ENCODE measurements at places on chromosomes 5 and 9.

DNA sequence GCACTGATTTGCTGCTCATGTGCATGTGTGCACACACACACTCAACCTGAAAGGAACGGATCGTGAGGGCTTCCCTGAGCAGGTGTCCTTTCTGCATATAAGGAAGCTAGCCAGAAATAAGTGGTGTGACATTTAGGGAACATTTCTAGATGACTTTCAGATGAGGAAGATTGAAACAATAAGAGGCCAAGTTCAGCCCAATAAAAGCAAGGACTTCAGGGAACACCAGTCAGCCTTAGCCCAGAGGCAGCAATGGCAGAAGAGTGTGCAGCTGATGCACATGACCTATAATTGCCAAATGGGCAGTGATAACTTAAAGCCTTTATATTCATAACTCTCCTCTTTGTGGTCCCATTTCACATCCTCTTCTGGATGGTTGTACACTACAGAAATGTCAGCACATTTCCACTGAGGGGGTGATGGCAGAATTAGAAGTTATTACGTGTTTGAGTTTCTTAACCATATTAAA, 255.5 kb downstream of the TRIM32 start:
- no peak for DNase-seq

- DNase-seq: no peak
These were observed 169.5 kb upstream of the POC5 start for GRCh38 chr5:75886706-75887105.

- DNase-seq: no peak
These were observed 19.9 kb upstream of the SUSD1 start for GRCh38 chr9:112194969-112195431.

DNA sequence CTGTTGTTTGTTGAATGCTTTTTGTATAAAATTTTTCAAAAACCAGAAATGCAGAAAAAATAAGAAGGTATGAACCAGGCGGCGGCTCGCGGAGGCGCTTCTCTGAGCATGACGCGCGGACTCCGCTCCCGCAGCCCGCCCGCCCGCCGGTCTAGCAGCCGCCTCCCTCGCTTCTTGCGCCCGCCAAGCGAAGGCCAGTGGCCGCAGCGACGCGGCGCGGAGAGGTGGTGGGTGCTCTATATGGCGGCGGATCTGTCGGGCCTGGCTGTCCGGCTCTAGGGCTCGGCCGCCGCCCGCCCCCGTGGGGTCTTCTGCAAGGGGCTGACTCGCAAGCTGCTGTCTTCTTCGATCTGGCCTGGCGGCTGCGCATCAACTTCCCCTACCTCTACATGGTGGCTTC, 93.8 kb downstream of the ANKRD18A start:
- DNase-seq: no peak

- DNase-seq: no peak
These were observed 799.9 kb downstream of the CDH12 start for GRCh38 chr5:22053195-22053594.

- DNase-seq: no peak
These were observed 198.0 kb downstream of the HINT1 start for GRCh38 chr5:130966990-130967525.

GRCh38 chr5:2894736-2895135, 143.3 kb upstream of the IRX2 start:
- no peak for DNase-seq

DNA sequence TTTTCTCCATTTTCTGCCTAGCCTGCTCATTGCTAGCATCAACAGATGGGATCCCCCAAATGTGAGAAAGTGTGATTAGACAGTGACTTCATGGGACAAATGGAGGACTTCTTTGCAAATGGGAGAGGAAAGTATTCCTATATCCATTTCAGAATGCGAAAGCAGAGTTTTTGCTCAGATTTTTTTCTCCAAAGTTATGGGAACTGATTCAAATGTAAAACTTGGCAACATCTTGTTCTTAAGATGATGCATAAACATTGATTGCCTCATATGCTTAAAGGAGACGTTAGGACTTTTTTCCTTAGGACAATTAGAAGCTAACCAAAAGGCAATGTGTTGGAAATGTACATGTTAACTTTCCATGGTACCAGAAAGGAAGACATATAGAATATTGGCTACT, 704.3 kb upstream of the ZNF608 start:
- DNase-seq: no peak

GRCh38 chr9:82164159-82164558, 175.6 kb downstream of the SPATA31D1 start:
- DNase-seq: no peak

DNA sequence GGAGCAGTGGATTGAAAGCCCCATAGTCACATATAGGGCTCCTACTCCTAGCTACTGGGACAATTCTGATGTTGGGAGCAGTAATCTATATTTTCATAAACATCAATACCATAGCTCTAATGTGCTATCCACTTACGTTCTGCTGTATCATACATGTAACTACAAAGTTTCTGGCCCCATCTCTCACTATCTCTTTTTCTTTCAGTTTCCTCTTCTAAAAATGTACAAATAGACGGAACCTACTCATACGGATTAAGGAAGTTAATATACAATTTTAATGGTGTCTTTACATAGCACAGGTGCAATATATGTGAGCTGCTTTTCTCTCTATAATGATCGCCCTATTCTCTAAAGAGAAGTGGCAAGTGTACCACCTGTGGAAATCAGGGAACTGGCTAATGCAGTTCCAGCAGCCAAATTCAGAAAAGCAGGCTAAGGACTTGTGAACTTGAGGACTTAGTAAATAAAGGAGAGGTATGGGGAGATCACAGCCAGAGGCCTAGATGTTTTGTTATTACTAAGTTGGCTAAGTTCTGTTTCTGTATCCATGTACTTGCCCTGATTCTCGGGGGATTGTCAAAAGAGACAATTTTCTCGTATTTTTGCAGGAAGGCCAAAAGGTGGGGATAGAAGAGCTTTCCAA, 1021.9 kb downstream of the CDH12 start:
- no peak for DNase-seq

DNA sequence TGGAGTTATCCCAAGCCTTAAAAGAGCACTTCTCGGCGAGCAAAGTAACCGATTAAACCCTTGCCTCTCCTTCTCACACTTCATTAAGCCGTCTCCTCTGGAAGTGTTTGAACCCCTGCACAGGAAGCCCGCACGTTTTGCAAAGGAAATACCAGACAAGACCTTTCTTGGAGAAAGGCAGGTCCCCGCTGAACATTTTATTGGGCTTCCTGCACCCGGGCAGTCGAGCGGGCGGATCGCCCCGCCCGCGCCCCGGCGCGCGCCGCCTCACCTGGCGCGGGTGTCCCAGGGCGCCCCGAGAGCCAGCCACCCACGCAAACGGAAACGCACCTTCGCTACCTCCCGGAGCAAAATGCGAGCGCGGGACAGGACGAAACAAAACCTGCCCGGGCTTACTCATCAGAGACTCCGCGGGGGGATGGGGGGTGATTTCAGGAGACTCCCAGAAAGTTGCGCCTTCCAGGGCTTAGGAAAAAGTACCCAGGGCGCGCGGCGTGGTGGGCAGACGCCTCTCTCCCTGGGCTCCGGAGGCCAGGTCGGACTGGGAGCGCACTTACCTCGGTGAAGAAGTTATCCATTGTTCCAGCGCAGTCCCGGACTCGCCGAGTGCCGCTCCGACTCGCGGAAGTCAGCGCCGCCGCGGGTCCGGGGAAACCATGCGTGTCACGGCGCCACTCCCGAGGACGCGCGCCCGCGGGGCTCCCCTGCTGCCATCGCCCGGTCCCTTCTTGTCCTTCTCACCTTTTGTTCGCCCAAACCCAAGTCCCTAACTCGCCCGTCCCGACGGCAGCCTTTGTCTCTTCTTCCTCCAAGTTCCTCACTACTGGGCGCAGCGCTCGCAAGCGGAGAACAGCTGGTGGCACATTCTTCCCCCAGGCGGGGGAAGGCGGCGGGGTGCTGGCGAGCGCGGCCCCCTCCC, 598 bp downstream of the MYO10 start:
- DNase-seq: no peak

GRCh38 chr9:94806307-94806893, 79.9 kb downstream of the AOPEP start:
- no peak for DNase-seq

DNA sequence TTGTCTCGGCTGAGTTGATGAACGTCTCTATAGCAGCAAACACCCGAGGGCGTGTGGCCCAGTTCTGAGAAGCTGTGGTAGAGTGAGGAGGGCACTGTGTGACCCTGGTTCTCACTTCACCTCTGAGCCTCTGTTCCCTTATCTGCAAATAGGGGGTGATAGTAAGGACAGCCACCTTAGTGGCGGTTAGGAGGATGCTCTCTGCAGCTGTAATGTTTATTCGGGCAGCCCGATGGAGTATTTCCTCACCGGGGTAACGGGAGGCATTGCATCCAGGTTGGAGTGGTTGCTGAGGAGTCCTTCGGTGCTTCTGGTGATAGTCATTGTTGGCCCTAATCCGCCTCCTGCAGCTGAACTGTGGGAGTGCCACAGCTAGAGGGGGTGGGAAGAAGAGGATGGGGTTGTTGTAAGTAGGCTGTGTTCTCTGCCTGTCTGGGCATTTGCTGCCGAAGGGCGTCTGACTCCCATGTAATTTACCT, 13.9 kb downstream of the PRRC2B start:
- DNase-seq: no peak

- DNase-seq: no peak
These were observed 299.6 kb downstream of the EPB41L4A start for GRCh38 chr5:112119508-112119907.

DNA sequence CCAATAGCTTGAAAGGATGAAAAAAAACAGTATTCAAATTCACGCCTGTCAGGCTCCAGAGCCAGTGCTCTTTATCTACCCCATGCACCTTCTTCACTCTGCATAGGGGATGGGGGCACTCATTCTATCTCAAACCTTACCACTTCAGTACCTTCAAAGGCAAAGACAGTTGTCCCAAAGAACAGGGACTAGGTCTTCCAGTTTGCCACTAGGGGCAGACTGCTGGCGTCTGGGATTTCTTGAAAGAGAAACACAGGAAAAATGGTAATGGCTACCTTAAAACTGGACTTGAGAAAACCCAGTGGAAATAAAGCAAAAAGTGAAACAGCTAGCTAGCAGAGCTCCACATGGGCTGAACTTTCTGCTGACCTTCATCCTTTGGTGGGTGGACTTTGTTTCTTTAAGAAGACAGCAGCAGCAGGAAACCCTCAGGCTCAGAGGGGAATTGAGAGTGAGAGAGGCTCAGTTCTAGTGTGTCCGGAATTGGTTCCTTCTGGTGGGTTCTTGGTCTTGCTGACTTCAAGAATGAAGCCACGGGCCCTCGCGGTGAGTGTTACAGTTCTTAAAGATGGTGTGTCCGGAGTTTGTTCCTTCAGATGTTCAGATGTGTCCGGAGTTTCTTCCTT, 41.0 kb upstream of the SLC36A1 start:
- DNase-seq: peak; percentile 39

DNA sequence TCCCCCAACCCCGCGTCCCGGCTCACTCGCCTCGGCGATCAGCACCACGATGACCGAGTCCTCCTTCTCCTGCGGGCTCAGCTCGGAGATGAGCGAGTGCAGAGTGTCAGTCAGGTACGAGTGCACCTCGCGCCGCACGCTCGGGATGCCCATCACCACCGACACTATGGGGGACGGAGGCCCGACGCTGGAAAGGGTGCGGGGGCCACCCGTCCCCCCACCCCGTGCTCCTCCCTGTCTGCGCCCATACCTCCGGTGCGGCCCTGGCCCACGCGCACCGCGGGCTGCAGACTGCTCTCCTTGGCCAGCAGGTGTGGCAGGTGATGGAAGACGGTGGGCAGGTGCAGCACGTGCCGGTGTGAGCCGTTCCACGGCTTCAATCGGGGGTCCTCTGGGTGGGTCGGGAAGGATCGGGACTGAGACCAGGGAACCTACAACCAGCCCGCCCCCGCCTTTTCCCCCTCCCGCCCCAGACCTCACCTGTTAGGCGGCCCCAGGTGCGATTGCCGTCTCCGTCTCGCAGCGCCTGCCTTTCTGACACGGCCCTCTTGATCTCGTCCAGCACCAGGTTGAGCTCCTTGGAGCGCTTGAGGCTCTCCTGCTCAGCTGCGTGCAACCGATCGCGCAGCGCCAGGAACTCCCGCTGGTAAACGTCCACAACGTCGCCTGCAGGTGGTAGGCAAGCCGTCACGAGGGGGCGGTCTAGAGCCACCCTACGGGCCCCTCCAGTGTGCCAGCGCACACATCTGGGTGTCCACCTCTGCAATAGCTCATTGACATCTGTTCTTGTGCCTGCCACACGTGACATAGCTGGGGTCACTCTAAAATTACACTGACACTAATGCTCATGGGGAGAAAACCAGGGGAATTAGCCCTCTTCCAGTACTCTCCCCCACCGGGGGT, 5.1 kb downstream of the MGAT4B start:
- peak; percentile 94 for DNase-seq

Data from HuH-7 (cell line).